NCI-H446 (cell line): ENCODE measurements at places on chromosomes 12 and 14.

DNA sequence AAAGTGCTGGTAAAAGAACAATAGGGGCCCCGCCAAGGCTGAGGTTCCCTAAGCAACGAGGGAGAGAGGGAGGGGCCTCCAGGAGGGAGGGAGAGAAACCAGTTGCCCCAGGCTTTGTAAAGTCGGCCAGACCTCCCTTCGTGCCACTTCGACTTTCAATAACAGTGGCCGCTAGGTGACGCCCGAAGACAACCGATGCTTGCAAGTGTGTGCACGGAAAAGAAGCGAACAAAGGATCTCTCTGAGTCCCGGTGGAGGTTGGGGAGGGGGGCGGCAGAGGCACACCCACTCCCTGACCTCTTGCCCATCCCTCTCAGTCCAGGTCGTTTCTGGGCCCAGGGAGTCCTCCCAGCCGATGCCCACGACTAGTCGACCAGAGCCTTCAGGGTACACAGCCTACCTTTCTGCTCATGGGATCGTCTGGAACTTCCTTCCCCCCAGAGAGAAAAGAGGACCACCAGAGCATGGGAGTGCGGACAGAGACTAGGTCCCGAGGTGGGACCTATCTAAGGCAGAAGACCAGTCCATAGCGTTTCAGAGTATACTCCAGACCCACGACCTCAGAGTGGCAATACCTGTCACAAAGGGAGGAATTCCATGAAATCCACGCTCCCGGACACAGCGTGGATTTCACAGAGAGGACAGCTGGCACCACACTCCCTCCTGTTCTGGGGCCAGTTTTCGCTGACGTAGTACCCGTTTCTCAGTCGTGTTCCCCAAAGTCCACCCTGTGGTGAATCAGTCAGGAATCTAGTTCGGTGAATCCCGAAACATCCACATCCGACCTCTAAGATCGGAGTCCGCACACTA is 262.7 kb upstream of the ALG10B start:
- no peak for DNase-seq

DNA sequence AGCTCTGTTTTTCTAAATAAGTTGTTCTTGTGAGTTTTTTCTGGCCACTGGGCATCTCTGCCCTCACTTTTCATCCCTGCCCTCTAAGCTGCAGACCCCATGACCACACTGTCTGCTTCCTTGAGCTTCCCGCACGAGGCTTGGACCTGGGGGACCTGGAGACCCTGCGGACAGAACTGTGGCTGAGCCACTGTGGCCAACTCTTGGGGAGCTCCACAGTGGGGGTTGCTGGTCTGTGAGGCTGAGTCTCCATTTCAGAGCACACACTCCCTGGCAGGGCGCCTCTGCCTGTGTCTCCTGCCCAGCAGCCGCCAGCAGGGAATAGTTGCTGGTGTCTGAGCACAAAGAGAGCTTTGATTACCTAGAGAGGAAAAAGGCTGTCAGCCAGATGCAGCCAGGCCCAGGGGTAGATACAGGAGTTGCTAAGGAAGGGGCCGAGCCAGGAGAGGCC is 13.1 kb upstream of the RIN3 start:
- DNase-seq = no peak

DNA sequence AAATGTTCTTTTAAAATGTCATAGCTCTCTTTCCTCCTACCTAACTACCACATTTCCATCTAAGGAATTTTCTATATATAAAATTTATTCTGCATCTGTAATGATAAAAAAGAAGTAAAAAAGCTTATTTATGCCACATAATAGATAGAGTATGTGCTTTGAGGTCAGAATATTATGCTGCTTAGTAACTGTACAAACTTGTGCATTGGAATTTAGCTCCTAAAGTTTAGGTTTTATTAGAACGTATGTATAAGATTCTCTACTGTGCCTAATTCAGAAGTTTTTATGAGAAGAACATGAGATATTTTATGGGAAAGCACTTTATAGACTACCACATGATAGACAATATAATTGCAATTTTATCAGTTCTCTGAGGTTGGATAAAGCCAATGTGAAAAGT is 384.6 kb downstream of the SLC16A7 start:
- DNase-seq = no peak

GRCh38 chr12:109932878-109933503 is 32.9 kb downstream of the TCHP start:
- DNase-seq = no peak

- DNase-seq = no peak
These were observed 769.4 kb downstream of the MED13L start for GRCh38 chr12:115507951-115508722.

DNA sequence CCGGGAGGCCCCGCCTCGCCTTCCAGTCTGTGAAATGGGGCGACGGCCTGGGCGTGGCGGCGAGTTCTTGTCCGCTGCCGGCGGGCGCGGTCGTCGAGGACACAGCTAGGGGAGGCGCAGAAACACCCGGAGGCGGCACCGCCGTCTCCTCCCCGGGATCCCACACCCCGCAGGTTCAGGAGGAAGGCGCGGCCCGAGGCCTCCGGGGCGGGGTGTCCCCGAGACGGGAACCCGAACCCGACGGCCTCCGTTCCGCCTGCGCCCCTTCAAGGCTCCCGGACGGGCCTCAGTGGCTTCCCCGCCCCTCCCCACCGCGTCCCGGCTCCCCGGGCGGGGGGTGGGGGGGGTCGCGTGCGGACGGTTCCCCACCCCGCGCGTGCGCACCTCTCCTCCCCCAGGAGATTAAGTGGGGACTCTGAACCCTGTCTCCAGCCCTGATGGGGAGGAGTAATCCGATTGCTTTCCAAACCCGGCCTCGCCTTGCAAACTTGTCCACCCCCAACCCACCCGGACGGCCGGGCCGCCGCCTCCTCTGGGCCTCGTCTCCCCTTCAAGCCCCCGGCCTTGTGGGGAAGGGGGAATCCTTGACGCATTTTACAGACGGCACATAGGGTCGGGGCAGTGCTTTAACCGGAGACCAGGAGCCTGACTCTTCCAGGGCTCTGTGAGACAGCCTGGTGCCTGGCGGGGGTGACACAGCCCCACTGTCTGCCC is 35.3 kb upstream of the ANKRD9 start:
- no peak for DNase-seq

- DNase-seq = no peak
These were observed 12.6 kb downstream of the R3HDM2 start for GRCh38 chr12:57418255-57418654.

DNA sequence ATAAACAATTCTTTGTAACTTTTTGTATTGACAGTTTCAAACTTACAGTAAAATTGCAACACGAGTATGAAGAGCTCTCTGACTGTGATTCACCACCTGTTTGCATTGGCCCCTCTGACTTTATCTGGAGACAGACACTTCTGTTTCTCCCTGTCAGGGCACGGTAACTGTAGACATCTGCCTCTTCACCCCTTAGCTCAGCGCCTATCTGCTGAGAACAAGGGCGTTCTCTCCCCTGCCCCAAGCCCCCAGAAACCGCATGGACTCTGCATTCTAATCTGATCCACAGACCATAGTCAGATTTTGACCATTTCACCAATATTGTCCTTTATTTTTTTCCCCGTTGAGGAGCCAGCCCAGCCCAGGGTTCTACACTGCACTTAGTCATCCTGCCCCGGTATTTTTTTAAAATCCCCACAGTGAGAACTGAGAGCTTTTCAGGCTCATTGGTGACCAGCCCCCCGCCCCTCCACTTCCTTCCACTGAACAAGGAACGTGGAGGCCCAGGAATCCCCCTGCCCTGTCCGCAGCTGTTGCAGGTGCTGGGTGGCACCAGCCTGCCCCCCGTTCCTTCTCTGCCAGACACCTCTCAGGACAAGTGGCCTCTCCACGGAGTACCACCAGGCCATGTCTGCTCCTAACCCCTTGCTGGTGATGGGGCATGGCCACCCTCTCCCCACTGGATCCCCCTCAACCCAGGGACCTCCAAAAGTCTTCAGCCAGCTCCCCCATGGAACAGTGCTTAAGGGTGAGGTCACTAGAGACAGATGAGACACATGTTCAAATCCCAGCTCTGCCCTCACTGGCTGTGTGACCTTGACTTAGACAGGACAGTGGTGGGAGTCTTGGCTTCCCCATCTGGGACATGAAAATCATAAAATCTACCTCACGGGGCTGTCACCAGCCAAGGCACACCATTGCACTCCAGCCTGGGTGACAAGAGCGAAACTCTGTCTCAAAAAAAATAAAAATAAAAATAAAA is 11.2 kb downstream of the RHOF start:
- no peak for DNase-seq

DNA sequence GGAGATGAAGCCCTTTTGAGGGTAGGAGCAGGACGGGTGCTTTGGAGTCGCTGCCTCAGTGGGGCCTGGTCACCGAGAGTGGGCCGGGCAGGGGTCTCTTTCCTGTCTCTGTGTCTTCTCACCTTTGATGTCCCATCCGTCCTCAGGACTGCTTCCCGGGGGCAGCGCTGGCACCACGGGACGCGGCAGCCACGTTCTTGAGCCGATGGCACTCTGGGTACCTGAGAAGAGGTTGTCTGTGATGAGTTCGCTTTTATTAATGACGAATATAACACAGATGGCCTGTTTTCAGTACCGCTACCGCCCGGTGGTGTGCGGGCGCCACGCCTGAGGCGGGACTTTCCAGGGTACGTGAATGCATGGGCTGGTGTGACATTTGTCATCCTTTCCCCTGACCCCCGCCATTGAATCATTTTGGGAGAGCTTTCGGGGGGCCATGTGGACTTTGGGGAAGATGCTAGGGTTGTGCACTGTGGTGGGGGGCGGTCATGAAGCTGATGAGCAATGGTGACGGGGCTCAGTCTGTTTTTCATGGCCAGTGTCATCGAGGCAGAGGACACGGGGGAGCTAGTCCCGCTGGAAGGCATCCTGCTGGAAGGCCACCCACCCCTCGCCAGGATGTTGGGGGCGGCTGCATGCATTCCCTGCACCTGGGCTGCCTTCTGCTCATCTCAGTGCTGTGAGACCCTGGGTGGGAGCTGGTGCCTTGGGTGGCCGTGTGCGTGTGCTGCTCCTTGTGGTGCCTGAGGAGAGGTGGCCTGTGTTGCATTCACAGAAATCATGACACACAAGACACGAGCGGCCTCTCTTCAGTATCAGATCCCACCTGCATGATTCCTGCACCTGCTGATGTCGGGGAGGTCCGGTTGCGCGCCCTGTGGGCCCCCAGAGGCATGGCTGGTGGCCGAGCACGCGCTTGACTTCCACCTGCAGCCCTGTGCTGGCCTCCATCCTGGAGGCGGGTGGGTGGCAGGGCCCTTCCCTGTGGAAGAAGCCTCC is 162.5 kb upstream of the RTL1 start:
- no peak for DNase-seq

GRCh38 chr12:31710021-31710818 is 18.6 kb downstream of the AMN1 start:
- DNase-seq = no peak

GRCh38 chr12:30746190-30746589 is 8.6 kb downstream of the CAPRIN2 start:
- DNase-seq = no peak

GRCh38 chr14:86739761-86740160 is 1209.8 kb downstream of the FLRT2 start:
- DNase-seq = no peak

DNA sequence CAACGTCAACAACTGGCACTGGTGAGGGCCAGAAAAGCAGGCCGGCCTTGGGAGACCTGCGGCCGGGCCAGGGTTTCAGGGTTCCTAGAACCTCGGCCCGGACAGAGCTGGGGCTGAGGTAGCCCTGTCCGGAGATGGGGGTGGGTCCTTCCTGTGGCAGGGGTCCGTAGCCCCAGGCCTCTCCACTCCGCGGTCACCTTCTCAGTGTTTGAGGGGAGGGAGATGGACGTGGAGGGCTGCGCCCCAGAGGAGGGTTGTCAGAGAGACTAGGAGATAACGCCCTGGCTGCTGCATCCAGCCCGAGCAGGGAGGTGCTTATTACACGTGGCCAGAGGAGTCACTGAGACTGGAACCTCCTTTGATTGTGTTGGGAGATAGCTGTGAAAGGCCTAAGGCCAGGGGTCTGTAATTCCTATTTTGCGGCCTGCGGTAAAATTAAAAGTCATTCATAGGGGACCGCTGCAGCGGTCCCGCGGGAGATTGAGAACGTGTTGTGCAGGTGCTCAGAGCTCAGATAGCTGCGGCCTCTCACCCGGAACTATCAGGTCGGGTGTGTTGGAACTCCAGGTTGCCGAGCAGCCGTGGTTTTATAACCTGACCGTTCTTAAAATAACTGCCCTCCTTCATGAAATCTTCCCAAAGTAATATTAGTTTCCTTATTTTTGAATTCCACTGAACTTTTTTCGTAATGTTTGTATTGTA is 507 bp downstream of the AHSA1 start:
- DNase-seq = no peak

GRCh38 chr14:100770605-100771120 is 44.0 kb downstream of the DLK1 start:
- DNase-seq = no peak

- no peak for DNase-seq
These were observed 307.3 kb upstream of the G2E3 start for GRCh38 chr14:30251557-30252100.

- DNase-seq = peak; percentile 68
These were observed 44.0 kb downstream of the ARMH4 start for GRCh38 chr14:58107947-58108552.

- no peak for DNase-seq
These were observed 62.2 kb upstream of the LMO3 start for GRCh38 chr12:16668198-16668597.

DNA sequence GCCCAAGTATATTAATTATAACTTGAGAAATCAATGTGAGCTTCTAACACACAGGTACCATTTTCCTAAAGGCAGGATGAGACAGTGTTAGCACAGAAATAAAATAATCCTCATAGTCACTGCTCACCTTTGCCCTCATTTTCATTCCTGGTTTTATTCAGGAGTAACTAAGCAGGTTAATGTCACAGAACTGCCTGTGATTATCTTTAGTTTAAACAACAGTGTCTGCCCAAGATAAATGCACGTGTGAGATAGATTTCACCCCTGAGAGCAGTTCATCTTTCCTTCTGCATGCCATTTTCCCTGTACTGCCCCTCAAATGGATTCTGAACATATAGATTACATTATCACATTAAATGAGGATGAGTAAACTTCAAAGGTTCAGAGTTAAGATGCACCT is 250.7 kb downstream of the RMST start:
- DNase-seq = no peak

DNA sequence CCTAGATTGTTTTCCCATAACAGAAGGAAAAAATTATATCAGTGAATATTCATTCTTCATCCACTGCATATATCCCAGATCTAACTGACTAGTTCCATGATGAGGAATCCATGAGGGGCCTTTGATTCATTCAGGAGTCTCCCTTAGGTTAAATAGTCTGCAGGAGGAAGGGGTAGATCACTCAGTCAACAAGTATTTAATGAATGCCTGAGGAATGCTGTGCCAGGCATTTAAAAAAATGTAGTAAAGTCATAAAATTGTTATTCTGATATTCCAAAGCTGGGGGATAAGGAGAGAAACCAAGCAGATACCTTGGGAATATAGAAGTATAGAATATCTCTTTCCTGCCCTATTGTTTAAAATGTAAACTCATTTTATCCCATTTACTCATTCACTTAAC is 216.2 kb upstream of the CAND1 start:
- no peak for DNase-seq

DNA sequence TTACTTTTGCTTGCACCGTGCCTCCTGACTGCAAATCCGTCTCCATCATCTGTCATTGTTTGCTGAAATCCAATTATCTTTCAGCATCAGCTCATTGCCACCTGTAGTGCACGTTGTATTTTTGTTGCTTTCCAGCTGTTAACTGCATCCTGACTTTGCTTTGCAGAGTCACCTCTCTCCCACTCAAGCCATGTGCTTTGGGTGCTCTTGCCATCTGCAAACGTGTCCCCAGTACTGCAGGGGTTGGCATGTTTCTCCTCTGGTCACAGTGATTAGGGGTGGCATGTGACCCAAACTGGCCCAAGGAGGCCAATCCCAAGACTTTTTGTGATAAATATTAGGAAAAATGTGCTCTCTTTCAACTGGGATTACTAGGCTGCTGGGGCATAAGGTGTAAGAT is 10.5 kb upstream of the TMED2 start:
- DNase-seq = no peak
